Esophagus squamous epithelium (tissue), 5 donors: ENCODE measurements at places on chromosomes 5 and 9.

GRCh38 chr9:74362423-74362822 lies 134.7 kb upstream of the RORB start:
- no peak for DNase-seq

- no peak for DNase-seq
Observed at GRCh38 chr5:142192286-142193113, 83.9 kb downstream of the NDFIP1 start.

DNA sequence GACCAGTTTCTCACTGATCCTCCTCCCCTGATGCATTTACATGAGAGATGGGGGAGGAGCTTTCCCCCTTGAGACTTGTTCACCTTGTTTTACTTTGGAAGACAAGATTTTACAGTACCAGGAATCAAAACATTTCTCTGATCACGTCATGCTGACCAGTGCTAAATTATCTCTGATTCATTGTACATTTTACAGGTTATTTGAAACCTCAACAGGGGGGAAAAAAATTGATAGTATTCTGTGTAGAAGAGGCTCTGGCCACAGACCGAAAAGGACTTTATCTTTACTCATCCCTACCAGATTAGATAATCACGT lies 133.9 kb downstream of the GRIA1 start:
- no peak for DNase-seq

- no peak for DNase-seq
Observed at GRCh38 chr9:108468364-108468763, 387.4 kb downstream of the ACTL7B start.

- no peak for DNase-seq
Observed at GRCh38 chr9:112408275-112408674, 28.4 kb downstream of the HSDL2 start.

GRCh38 chr9:34503406-34503805 lies 19.4 kb downstream of the ENHO start:
- DNase-seq: no peak

DNA sequence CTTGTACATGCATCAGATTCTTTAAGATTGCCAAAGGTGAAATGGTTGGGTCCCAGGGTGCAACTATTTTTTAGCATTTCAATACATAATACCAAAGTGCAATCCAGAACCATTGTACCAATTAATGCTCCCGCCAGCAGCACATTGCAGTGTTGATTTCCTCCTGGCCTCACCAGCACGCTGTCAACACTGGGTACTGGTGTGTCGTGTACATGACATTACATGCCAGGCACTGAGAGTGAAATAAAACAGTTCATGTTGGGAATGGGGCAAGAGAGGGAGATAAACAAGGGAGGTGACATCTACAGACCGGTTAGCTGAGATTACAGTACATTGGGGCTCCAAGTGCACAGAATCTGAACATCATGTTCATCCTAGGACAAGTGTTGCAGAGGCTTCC lies 37.8 kb downstream of the HMGCS1 start:
- DNase-seq: no peak

DNA sequence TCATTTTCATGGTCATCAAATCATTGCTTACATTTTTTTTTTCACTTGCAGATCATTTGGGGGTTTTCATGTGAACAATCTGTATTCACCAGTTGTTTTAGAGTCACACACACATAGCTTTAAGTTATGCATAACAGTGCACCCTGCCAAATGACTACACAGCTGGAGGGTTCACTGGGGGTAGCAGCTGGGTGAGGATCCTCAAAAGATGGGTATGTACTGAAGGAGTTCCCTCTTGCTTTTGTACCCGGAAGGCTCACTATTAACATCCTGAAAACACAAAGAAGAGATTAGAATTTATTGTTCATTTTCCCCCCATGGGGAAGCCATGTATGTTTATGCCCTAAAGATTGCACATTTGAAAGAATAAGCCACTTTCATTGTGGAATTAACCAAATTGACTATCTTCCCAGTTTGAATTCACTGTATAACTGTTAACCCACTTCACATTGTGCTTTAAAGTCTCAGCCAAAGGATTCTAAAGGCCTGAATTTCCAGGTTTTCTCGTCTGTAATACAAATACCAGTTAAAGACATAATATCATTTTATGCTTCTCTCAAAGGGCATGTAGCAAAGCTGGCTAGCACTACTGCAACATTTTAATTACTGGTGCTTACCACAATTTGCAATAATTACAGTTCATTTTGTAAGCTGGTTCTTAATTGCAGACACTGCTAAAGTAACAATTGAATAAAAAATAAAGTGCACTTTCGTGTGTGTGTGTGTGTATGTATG lies 466.4 kb upstream of the MEF2C start:
- no peak for DNase-seq

GRCh38 chr5:121396716-121397115 lies 455.0 kb upstream of the FTMT start:
- DNase-seq: no peak
